CD4-positive, alpha-beta memory T cell (primary cell): ENCODE measurements at places on chromosomes 6 and 20. TPM values are rescaled to one million over a fixed set of nuclear protein-coding genes. Genes with fewer than 3 reads are reported as not detected.

DNA sequence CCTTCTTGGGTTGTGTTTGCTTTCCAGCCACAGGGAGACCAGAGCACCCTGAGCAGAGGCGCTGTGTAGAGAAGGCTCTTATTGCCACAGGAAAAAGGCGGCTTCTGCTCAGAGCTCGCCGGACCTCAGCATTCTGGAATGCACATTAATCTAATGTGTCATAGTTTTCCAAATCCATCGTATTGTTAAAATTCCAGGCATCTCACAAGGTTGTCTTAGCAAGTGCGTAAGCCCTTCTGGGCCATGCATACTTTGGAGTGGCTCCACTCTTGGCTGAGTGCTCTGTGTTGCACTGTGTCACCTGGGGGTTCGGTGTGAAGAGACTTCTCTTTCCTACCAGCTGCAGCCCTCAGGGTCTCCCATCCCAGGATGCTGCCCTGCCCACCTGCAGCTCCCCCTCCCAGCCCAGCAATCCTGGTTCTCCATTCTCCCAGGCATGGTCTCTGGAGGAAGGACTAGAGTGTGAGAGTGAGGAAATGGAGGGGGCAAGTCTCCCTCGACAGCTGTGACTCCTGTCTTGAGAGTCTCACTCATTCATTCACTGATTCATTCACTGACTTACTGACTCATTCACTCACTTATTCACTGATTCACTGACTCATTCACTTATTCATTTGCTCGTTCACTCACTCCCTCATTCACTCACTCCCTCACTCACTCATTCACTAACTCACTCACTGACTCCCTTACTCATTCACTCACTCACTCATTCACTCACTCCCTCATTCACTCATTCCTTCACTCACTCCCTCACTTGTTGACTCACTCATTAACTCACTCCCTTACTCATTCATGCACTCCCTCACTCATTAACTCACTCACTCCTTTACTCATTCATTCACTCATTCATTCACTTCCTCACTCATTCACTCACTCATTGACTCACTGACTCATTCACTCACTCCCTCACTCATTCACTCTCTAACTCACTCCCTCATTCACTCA lies 83.7 kb upstream of the MPC1 start:
- H3K27me3 ChIP-seq, result no peaks in the 10 kb centered on the region
- no peak for DNase-seq
- H3K4me1 ChIP-seq, result no peaks in the 10 kb centered on the region
- H3K4me3 ChIP-seq, result no peak overlapping the region
- H3K27ac ChIP-seq, result no peak overlapping the region

- no peak overlapping the region for H3K27ac ChIP-seq
- H3K36me3 ChIP-seq, result no peaks in the 10 kb centered on the region
- H3K27me3 ChIP-seq, result peaks cover 3% of the 10 kb centered on the region
- no peak overlapping the region for H3K4me3 ChIP-seq
- DNase-seq, result no peak
- no peaks in the 10 kb centered on the region for H3K4me1 ChIP-seq
Observed at GRCh38 chr6:75158176-75158575, 47.7 kb downstream of the COL12A1 start.

GRCh38 chr6:27280064-27280539 lies 32.0 kb downstream of the POM121L2 start:
- peaks cover 5% of the 10 kb centered on the region for H3K4me1 ChIP-seq
- no peaks in the 10 kb centered on the region for H3K36me3 ChIP-seq
- no peak for DNase-seq
- no peak overlapping the region for H3K4me3 ChIP-seq
- H3K27me3 ChIP-seq, result peaks cover 64% of the 10 kb centered on the region

GRCh38 chr6:113558431-113558830 lies 298.7 kb upstream of the MARCKS start:
- H3K4me3 ChIP-seq, result no peak overlapping the region
- no peaks in the 10 kb centered on the region for H3K27me3 ChIP-seq
- H3K36me3 ChIP-seq, result no peaks in the 10 kb centered on the region
- H3K4me1 ChIP-seq, result no peaks in the 10 kb centered on the region

- H3K4me3 ChIP-seq, result no peak overlapping the region
- DNase-seq, result no peak
- no peaks in the 10 kb centered on the region for H3K36me3 ChIP-seq
- no peaks in the 10 kb centered on the region for H3K27me3 ChIP-seq
Observed at GRCh38 chr6:32340242-32340641, 31.5 kb downstream of the TSBP1 start.

- no peaks in the 10 kb centered on the region for H3K36me3 ChIP-seq
- H3K4me3 ChIP-seq, result no peak overlapping the region
- H3K4me1 ChIP-seq, result peaks cover 70% of the 10 kb centered on the region
- no peaks in the 10 kb centered on the region for H3K27me3 ChIP-seq
- H3K27ac ChIP-seq, result peak overlapping the region; percentile 50
- DNase-seq, result no peak
Observed at GRCh38 chr6:16318538-16318937, 80.2 kb downstream of the GMPR start.

DNA sequence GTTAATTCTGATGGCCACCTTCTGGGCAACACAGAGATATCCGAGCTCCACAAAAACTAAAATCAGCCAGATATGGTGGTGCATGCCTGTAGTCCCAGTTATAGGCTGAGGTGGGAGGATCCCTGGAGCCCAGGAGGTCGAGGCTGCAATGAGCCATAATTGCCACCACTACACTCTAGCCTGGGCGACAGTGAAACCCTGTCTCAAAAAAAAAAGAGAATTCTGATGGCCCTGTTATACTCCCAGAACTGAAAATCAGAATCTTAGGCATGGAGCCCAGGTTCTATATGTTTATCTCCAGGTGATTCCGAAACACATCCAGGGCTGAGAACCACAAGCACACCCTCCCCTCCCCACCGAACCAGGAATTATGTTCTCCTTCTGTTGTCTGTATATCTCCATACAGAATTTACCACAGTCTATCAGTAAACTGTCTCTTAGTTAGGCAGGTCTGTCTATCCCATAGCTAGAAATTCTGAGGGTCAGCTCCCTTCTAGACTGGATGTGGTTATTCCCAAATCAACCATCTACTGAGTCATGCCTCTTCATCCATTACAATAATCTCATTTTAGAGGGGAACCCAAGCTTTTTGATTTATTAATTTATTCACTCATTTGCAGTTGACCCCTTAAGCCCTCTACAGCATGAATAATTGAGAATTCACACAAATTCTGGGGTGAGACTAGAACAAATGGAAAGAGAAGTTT lies 24.8 kb upstream of the CCND3 start:
- H3K4me3 ChIP-seq, result no peak overlapping the region
- H3K36me3 ChIP-seq, result peaks cover 12% of the 10 kb centered on the region
- peaks cover 83% of the 10 kb centered on the region for H3K4me1 ChIP-seq
- H3K27ac ChIP-seq, result no peak overlapping the region
- no peak for DNase-seq

DNA sequence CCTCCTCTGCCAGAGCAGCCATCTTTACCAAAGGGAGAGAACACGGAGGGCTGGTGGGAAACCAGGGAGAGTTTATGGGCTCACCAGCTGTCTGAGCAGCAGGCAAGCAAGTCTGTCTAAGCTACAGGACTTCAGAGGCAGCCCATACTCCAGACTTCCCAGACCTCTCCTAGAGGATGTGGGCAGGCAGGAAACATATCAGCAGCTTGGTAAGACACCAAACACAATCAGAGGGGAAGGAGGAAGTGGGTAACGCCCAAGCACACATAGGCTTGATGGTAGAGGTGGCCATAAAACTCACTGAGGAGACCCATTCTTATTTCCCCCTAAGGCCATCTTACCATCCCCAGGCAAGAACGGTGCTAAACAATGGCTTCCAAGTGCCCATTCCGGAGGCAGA lies 143.1 kb upstream of the ARID1B start:
- peaks cover 22% of the 10 kb centered on the region for H3K4me1 ChIP-seq
- peak overlapping the region; percentile 5 for H3K4me3 ChIP-seq
- no peaks in the 10 kb centered on the region for H3K27me3 ChIP-seq
- no peak overlapping the region for H3K27ac ChIP-seq

- H3K4me3 ChIP-seq, result no peak overlapping the region
- H3K27ac ChIP-seq, result no peak overlapping the region
- H3K4me1 ChIP-seq, result no peaks in the 10 kb centered on the region
- no peaks in the 10 kb centered on the region for H3K27me3 ChIP-seq
- no peak for DNase-seq
- no peaks in the 10 kb centered on the region for H3K36me3 ChIP-seq
Observed at GRCh38 chr6:71982389-71982788, 96.0 kb downstream of the RIMS1 start.

GRCh38 chr6:43204271-43205105 lies 22.5 kb downstream of the CUL9 start:
- H3K27ac ChIP-seq, result no peak overlapping the region
- H3K27me3 ChIP-seq, result no peaks in the 10 kb centered on the region
- H3K4me1 ChIP-seq, result no peaks in the 10 kb centered on the region
- H3K4me3 ChIP-seq, result no peak overlapping the region

DNA sequence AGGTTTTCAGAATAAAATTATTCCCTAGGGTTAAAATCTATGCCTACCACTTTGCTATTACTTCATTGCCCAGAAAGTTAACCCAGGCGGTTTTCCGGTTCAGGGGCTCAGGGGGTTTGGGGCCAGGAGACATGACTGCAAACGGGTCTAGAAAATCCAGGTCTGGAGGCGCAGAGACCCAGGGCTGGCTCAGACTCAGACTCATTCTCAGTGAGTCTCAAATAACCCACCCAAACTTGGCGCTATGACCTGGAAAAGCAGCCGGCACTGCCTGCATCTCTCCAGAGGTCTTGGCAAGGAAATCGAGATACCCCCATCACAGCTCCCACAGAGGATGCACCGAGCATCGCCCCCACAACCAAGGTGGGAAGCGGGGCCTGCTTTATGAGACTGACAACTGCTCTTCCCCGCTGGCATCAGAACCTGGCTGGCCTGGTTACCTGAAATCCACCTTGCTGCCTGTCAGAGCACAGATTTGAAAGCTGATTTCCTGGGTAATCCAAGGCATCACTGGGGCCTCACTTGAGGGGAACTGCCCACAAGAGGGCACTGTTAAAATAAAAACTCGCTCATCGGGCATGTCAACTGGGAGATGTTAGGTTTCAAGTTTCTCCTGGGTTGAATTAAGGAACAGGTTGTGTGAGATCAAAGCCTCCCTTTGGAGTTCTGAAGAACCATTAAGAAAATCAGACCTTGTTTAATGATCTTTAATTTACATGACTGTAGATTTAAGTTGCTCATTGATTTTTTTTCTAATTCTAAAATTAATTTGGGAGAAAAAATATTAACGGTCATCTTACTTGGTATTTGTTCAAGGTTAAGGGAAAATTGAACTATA lies 55.1 kb downstream of the KIF16B start:
- no peak for DNase-seq
- H3K27ac ChIP-seq, result no peak overlapping the region
- no peaks in the 10 kb centered on the region for H3K36me3 ChIP-seq
- H3K4me1 ChIP-seq, result no peaks in the 10 kb centered on the region
- no peak overlapping the region for H3K4me3 ChIP-seq

DNA sequence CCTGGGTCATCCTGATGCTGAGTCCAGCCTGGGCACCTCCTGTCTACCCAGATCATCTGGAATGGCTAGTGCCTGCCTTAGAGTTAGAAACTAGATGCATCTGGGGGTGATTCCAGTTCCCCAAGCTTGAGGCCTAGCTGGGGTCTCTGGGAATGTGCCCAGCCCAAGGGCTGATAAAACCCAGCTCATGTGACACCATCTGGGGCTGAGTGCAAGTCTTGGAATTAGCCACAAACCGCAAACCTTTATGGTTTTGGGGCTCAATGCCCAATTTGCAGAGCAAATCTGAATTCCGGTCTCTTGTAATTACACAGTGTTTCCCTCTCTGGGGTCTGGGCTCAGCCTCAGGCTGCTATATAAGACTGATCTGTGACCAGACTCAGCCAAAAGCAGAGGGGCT lies at the start of gene BPIFB4:
Gene BPIFB4, plus strand, starts transcription at position 385 of the 400 bp plus-strand sequence. CDS start 1,884 bp downstream, outside the sequence.
- H3K27ac ChIP-seq, result no peak within 1 kb of the TSS
- no peaks in the 10 kb centered on the region for H3K27me3 ChIP-seq

DNA sequence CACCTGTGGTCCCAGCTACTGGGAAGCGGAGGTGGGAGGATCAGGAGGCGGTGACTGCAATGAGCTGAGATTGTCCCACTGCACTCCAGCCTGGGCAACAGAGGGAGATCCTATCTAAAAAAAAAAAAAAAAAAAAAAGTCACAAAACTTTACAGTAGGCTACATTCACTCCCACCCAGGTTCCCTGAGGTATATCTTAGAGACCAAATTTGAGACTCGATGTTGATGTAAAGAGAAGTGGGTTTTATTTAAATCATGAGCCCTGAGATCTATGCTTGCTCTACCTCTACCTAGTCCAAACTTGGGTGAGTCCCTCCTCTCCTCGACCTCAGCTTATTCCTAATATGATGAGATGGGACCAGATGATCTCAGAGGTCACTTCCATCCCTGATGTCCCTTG lies 8.8 kb upstream of the DEF6 start:
- no peaks in the 10 kb centered on the region for H3K27me3 ChIP-seq
- no peak for DNase-seq
- no peaks in the 10 kb centered on the region for H3K4me1 ChIP-seq
- H3K27ac ChIP-seq, result no peak overlapping the region
- no peak overlapping the region for H3K4me3 ChIP-seq

DNA sequence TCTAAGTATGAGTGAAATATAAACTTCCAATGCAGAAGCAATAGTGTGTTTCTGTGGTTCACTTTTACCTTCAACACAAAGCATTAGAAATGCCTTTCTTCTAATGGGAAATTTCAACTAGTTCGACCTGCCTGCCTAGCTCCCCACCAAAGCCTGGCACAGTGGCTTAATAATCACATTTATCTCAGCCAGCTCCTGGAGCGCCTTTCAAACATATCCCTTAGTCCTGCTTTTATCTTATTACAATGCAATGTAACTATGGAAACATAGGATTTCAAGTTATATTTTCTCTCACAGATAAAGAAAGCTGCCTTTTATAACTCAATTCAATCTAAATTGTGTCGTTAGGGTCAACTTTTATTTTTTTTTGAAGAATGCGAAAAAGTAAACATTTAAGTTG lies 53.7 kb downstream of the KIF13A start:
- H3K36me3 ChIP-seq, result no peaks in the 10 kb centered on the region
- no peak for DNase-seq
- H3K4me3 ChIP-seq, result no peak overlapping the region
- peaks cover 4% of the 10 kb centered on the region for H3K4me1 ChIP-seq

DNA sequence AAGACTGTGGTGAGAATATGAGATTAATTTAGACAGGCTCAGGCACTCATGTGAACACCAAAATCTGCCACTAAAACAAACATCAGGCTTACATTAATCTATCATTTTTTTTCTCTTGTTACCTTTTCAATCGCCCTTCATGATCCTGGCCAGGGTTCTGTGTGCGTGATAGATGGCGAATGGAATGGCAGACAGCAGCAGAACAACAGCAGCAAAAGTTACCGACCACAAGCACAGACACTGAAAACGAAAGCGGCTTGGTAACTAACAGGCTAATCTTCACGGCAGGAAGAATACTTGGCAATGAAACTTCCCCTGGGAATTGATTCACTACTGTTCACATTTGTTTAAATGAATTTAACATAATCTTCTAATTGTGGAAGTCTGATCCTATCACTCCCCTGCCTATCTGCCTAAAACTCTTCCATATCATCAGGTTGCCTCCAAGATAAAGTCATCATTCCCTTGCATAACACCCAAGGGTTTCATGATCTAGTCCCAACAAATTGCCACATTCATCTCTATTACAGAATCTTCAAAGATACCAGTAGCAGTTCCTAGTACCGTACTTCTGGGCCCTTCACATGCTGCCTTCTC lies 28.7 kb downstream of the PTPRK start:
- H3K36me3 ChIP-seq, result no peaks in the 10 kb centered on the region
- H3K27me3 ChIP-seq, result no peaks in the 10 kb centered on the region
- DNase-seq, result no peak
- H3K27ac ChIP-seq, result no peak overlapping the region
- H3K4me3 ChIP-seq, result no peak overlapping the region

The C20orf144 gene
- 0.61 TPM for total RNA-seq

The MED20 gene
- total RNA-seq, result 10.0 TPM

The MOG gene
- total RNA-seq, result not detected

The HLA-DQB1 gene
- 9.9 TPM for total RNA-seq

The CD109 gene
- total RNA-seq, result 0.96 TPM

The FLRT3 gene
- total RNA-seq, result not detected

The RIPOR2 gene
- total RNA-seq, result 432 TPM
